ENCODE measurements at places on chromosomes 2 and 18.
A peak's percentile ranks its signal among the peaks of the same experiment; 100 is the strongest.

- no peak for DNase-seq
Observed at GRCh38 chr2:80086831-80087230, 217.7 kb downstream of the LRRTM1 start.

GRCh38 chr2:226839951-226840350, 4.1 kb downstream of the RHBDD1 start:
- no peak for DNase-seq

GRCh38 chr2:164794016-164794415, 47.6 kb downstream of the COBLL1 start:
- DNase-seq = no peak

DNA sequence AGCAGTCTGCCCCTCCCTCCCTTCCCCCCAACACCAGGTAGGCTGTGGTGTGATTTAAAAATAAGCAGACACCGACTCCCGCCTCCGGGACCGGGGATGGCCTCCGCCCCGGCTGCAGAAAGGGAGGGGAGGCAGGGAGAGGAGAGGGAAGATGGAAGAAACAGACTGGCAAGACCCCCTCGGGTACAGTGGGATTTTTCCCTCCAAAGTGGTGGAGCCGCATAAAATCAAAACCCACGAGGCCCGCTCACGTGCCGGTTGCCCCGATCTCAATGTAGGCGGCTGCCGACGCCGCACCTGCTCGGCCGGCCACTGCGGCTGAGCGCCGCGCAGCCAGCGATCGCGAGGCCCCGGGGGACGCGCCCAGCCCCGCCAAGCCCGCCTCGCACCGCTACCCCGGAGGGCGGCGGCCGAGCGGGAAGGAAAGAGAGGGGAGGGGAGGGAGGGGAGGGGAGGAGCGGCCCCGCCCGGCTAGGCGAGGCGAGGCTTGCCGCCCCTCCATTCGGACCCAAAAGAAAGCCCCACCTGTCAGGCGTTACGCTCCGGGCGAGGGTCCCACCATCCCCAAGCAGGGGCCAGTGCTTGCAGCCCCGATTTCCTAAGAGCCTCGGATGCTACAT, 811 bp downstream of the ADD2 start:
- DNase-seq = peak; percentile 28

- DNase-seq = no peak
Observed at GRCh38 chr18:67467188-67467587, 49.3 kb downstream of the DSEL start.
